H9 (cell line): ENCODE measurements at places on chromosomes 5 and 9. TPM values are rescaled to one million over a fixed set of nuclear protein-coding genes. Genes with fewer than 3 reads are reported as not detected.

Gene THG1L
- total RNA-seq: 12.9 and 13.5 TPM in 2 replicates

- no peak overlapping the region for H3K4me3 ChIP-seq
- no peak for DNase-seq
- no peaks in the 10 kb centered on the region for H3K4me1 ChIP-seq
- H3K36me3 ChIP-seq: no peaks in the 10 kb centered on the region
- no peak overlapping the region for H3K27ac ChIP-seq
Observed at GRCh38 chr5:133878236-133878555, 90.2 kb downstream of the C5orf15 start.

DNA sequence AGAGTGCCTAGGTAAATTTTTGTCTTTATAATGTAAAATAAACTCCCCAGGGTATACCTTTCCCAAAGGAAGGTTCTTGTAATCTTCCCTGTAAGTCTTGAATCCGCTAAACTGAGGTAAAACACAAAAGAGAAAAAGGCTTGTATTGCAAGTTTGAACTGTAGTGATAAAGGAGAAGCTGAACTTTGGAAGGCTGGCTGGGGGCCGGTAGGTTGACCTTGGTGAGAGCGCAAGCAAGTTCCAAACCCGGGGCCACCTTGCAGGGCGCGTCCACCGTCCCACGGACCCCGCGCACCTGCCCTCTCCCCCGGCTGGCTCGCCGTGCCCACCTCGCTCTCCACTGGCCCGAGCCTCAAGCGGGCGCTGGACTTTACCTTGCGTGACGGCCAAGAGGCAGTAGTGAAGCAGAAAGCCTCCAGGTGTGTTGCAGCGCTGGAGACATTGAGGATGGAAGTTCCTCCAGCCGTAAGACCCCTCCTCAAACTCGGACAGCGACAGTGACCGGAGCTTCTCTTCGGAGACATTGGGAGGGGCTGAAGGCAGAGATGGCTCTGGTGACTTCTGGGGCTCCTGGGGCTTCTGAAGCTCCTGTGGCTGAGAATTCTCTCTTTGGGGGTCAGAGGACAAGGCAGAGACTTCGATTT, 428 bp downstream of the SLCO4C1 start:
- H3K27ac ChIP-seq: no peak overlapping the region
- H3K27me3 ChIP-seq: no peaks in the 10 kb centered on the region
- H3K4me1 ChIP-seq: no peaks in the 10 kb centered on the region; the same call in 1 of the 2 replicates
- peak overlapping the region; percentile 95 for H3K4me3 ChIP-seq
- DNase-seq: peak; percentile 60

DNA sequence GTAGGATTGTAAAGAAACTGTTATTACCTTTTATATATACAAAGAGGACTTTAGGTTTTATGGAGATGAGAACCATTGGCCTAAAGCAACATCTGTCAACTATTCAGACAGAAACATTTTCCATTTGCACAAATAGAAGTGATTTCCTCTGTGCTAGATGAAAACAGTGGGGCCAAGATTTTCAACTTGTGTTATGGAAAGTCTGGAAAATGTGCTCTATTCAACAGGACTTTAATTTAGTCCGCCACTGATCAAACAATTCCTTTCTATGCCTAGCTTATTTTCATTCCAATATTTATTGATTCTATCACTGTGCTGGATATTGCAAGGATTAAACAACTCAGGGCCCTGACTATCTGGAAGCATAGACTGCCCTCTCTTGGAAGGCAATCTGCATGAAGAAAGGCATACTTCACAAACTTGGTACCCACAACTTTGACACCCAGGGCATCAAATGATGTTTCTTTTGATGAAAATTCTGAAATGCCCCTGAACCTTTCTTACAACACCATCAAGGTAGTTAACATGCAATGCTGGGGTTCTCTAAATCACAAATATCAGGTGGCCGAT, 126.6 kb upstream of the HMHB1 start:
- no peaks in the 10 kb centered on the region for H3K27me3 ChIP-seq
- H3K27ac ChIP-seq: no peak overlapping the region
- no peak for DNase-seq
- H3K36me3 ChIP-seq: no peaks in the 10 kb centered on the region

- peak; percentile 36 for DNase-seq
- H3K27me3 ChIP-seq: no peaks in the 10 kb centered on the region
- H3K4me1 ChIP-seq: no peaks in the 10 kb centered on the region; the same call in 1 of the 2 replicates
- H3K27ac ChIP-seq: no peak overlapping the region
Observed at GRCh38 chr5:113057557-113057984, 81.0 kb downstream of the DCP2 start.

- H3K27me3 ChIP-seq: no peaks in the 10 kb centered on the region
- no peaks in the 10 kb centered on the region for H3K4me1 ChIP-seq
- H3K27ac ChIP-seq: no peak overlapping the region
- no peak overlapping the region for H3K4me3 ChIP-seq
Observed at GRCh38 chr5:68424799-68425537, 209.4 kb downstream of the PIK3R1 start.

GRCh38 chr5:14036947-14037346, 92.5 kb upstream of the DNAH5 start:
- peaks cover 14% of the 10 kb centered on the region; the same call in 1 of the 2 replicates for H3K4me1 ChIP-seq
- no peak for DNase-seq
- peaks cover 2% of the 10 kb centered on the region; the same call in 1 of the 2 replicates for H3K27me3 ChIP-seq
- H3K27ac ChIP-seq: no peak overlapping the region
- no peaks in the 10 kb centered on the region for H3K36me3 ChIP-seq
- peak overlapping the region; percentile 51 for H3K4me3 ChIP-seq

DNA sequence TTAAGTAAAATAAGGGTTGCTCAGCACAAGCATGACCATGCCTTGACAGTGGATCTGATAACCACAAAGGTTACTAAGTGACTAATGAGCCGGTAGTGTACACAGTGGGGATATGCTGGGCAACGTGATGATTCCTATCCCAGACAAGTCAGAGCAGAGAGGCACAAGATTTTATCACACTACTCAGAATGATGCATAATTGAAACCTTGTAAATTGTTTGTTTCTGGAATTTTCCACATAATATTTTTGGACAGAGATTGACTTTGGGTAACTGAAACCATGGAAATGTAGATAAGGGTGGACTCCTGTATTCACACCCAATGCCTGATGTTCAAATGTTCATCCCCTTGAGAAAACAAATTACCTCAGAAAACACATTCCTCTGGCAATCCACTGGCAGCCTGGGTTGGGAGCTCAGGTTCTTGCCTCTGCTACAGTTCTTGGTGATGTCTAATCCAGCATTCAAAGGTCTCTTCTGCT, 16.2 kb upstream of the ERAP1 start:
- no peaks in the 10 kb centered on the region for H3K27me3 ChIP-seq
- no peaks in the 10 kb centered on the region for H3K36me3 ChIP-seq
- peaks cover 3% of the 10 kb centered on the region; the same call in 1 of the 2 replicates for H3K4me1 ChIP-seq
- H3K4me3 ChIP-seq: no peak overlapping the region
- no peak for DNase-seq

- H3K4me1 ChIP-seq: peaks cover 14% of the 10 kb centered on the region
- peaks cover 2% of the 10 kb centered on the region; the same call in 1 of the 3 replicates for H3K36me3 ChIP-seq
- H3K27me3 ChIP-seq: no peaks in the 10 kb centered on the region
- no peak overlapping the region for H3K27ac ChIP-seq
- H3K4me3 ChIP-seq: no peak overlapping the region
- DNase-seq: no peak
Observed at GRCh38 chr9:125519734-125520133, 187.3 kb downstream of the MAPKAP1 start.

GRCh38 chr5:57207007-57207653, 33.3 kb downstream of the GPBP1 start:
- peaks cover 16% of the 10 kb centered on the region for H3K36me3 ChIP-seq
- DNase-seq: no peak
- H3K4me1 ChIP-seq: no peaks in the 10 kb centered on the region; the same call in 1 of the 2 replicates
- H3K4me3 ChIP-seq: peak overlapping the region; percentile 25; the same call in 1 of the 3 replicates
- H3K27ac ChIP-seq: no peak overlapping the region

DNA sequence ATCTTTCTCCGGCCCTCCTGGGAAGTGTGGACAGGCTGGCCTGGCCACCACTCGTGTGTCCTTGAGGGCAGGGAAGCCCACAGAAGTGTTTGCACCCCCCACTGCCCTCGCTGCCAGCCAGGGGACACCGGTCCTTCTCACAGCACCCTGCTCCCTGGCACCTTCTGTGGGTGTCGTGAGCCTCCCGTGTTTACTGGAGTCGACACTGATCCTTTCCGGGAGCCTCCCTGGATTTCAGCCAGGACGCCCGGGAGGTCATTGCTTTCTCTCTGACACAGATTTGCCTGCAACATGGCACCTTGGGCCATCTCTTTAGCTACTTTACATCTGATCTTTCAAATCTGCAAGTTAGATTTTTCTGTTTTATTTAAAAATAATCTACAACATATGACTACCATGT, 120.4 kb upstream of the CACNA1B start:
- H3K4me3 ChIP-seq: no peak overlapping the region
- no peaks in the 10 kb centered on the region for H3K4me1 ChIP-seq
- no peak overlapping the region for H3K27ac ChIP-seq
- H3K36me3 ChIP-seq: peaks cover 87% of the 10 kb centered on the region
